CD4-positive, alpha-beta T cell treated with Interleukin-15 for 4 hours (primary cell): ENCODE measurements at places on chromosomes 5 and 9.

DNA sequence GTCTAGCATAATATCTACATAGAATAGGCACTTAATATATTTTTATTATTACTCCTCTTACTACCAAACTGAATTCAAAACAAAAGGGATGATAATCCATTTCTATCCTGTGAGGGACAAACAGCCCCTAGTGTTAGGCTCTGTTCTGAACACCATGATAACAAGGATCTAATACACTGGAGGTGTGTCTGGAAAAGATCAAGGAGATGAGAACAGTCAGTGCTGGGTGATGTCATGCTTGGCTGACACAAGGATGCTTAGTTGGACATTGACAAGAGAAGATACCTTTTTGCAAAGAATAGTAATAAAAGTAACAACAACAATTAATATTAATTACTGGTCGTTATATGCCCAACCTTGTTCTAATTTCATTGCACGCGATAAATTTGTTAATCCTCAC lies 458.7 kb downstream of the EBF1 start:
- no peak for DNase-seq

- DNase-seq, result no peak
Observed at GRCh38 chr9:132032238-132032950, 47.3 kb downstream of the MED27 start.

DNA sequence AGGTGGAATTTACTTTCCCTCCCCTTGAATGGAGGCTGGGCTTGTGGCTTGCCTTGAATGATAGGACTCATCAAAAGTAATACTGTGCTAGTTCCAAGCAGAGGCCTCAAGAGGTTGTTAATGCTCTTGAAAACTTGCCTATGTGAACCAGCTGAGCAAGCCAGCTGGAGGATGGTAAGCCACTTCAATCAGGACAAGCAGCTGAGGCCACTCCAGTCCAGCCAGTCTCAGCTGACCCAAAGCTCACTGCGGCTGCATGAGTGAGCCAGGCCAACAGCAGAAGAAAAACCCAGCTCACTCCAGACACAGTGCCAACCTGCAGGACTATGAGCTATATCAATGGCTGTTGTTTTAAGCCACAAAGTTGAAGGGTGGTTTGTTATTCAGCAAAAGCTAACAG lies 182.8 kb downstream of the MCTP1 start:
- no peak for DNase-seq

- no peak for DNase-seq
Observed at GRCh38 chr5:80198399-80198798, 57.4 kb downstream of the SERINC5 start.

DNA sequence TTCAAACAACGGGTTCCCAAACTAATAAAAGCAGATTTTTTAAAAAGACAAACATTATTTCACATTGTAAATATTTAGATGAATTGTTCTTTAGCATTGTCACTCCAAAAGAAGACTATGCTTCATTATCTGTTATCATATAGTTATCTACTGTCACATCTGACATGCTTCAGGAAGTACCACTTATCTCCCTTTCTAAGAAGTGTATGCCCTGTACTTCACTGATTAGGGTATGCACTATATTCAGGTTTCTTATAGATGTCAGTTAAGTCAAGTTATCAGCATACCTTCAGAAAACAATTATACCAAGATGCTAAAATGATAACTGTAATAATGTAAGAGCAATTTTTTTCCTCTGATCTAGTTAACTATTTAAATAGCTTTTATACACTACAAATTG lies 40.4 kb downstream of the LMBRD2 start:
- no peak for DNase-seq

GRCh38 chr5:27769748-27770402 lies 731.5 kb upstream of the CDH9 start:
- DNase-seq, result no peak

GRCh38 chr9:137252555-137253506 lies 1.7 kb downstream of the STPG3 start:
- DNase-seq, result no peak

DNA sequence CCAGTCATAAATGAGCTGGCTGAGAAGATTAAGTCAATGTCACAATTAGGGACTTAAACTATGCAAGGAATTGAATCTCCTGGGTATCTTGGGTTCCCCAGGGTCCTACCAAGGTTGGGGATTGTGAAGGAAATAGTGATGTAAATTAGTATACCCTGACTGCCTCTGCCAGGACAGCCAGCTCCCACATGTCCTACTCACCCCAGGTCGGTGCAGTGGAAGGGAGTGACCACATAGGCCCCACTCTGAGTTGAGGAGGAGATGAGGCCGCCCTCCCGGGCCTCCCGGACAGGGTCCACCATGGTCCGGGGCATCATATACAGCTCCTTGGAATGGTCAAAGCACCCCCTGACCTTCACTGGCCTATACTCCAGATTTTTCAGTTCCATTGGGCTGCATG lies 2.7 kb downstream of the SURF1 start:
- no peak for DNase-seq

DNA sequence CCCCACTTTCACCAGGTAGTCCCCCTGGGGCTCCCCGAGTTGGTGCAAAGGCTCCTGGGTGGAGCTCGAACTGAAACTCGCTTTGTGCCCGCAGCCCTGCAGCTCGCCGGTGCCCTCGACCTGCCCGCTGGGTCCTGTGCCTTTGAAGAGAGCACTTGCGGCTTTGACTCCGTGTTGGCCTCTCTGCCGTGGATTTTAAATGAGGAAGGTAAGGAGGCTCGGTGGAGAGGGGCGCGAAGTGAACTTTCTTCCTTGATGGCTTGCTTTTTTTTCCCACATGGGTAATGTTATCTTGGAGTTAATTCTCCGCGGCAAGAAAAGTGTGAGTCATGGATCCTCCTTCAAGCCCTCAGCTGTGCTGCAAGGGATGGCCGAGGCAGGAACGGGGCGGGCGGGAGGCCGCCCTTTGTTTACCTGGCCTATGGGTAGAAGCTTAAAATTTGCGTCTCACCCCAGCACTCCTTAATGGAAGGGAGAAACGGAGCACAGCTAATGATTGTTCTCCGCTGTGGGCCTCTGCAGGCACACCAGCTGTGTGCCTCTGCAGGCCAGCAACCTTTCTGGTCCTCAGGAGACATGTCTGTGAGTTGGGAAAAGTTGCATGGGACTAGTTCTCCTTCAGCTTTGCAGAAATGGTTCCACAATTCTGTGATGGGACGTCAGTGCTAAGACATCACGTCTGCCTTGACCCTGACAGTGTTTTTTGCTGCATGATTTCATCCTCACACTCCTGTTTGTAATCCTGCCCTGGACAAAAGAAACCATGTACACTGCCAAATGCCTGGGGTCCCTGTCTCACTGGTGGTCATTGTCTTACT lies 1.1 kb downstream of the MAMDC2 start:
- DNase-seq, result no peak

DNA sequence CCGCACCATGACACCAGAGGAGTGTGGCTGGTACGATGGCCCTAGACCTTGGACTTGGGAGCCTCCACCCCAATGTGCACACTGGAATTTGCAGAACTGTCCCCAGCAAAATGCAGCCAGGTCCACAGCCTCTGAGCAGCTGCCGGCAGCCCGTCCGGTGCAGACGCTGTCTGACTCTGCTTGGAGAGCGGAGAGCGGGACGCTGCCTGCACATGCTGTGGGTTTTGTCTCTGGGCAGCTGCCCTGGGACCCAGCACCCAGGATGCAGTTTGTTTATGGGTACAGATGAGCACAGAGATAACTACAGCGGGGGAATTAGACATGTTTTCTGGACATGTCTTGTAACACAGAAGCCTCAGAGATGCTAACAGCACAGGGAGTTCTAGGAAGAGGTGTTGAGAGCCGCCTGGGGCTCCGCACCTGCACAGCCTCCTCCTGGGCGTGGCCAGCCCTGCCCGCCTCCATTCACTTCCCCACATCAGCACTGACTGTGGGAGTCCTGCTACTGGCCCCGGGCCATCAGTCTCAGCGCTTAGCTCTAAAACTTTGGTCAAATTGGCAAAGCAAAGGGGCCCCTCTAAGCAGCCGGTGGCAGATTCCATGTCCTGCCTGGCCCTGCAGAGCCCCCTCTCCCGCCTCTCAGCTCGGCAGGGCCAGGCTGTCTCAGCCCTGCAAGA lies 159.6 kb downstream of the IRX2 start:
- DNase-seq, result no peak

DNA sequence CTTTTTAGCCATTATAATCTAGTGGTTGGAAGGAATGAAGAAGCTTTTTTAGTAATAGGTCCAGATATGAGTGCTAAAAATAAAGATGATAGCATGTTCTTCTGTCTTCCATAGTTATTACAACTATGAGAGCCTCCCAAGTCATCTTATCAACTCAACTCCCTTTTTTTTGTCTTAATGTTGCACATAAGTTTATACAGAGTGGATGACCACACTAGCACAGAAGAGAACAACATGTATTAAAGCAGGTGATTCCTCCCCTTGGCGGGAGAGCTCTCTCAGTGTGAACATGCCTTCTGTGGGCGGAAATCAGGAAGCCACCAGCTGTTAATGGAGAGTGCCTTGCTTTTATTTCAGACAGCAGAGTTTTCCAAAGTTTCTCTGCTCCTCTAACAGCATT lies 40.1 kb upstream of the STX17 start:
- no peak for DNase-seq
